Stimulated activated CD4-positive, alpha-beta T cell treated with anti-CD3 and anti-CD28 coated beads, TNF-alpha, amount 100 ng/mL, for 24 hours (primary cell): ENCODE measurements at places on chromosomes 5 and 9.

GRCh38 chr9:69411246-69411645, 86.2 kb downstream of the ENTREP1 start:
- no peak for DNase-seq

- DNase-seq: no peak
Observed at GRCh38 chr5:139597134-139597533, 36.0 kb downstream of the UBE2D2 start.

DNA sequence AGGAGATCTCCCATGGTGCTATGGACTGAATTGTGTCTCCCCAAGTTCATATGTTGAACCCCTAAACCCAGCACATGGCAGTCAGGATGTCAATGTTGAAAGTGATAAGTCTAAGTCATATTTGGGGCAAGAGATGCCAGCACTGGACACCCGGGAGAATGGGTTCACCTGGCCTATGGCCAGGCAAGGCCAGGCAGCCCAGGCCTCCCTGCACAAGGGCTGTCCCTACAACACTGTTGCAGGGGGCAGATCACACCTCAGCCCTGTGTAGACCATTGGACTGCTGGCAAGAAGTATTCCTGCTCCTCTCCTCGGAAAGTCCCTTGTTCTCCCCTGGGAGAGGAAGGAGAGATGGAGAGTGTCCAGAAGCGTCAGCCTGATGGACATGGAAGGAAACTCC, 240.5 kb downstream of the GADD45G start:
- DNase-seq: no peak

GRCh38 chr5:90477621-90478215, 3.1 kb downstream of the POLR3G start:
- DNase-seq: no peak

DNA sequence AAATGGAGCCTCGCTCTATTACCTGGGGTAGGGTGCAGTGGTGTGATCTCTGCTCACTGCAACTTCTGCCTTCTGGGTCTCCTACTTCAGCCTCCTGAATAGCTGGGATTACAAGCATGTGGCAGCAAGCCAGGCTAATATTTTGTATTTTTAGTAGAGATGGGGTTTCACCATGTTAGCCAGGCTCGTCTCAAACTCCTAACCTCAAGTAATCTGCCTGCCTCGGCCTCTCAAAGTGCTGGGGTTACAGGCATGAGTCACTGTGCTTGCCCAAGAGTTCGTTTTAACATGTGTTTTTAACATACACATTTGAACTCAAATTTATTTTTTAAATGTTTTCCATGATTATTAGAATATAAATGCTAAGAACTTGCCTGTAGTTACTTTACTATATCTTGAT, 34.2 kb downstream of the MARCHF6 start:
- DNase-seq: no peak

GRCh38 chr5:98360548-98360947, 412.9 kb upstream of the RGMB start:
- DNase-seq: no peak

DNA sequence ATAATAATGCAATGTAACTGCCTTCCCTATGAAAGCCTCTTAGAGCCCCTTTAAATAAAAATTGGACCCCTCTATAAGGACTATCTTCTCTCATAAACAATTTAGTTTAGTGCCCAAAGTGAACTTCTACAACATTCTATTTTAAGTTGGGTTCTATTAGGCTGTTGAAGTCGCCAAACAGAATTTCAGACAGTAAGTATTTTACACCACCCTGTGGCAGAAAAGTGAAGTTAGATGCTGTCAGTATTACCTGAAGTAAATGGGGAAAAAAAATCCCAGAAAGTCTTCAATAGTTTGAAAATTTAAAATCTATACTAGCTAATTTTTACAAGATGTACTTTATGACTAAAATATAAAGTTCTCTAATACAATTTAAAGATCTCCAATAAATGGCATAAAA, 29.5 kb downstream of the CAAP1 start:
- no peak for DNase-seq

- DNase-seq: no peak
Observed at GRCh38 chr9:86481466-86481865, 127.3 kb upstream of the TUT7 start.

GRCh38 chr5:147346006-147346561, 111.3 kb downstream of the STK32A start:
- DNase-seq: no peak

DNA sequence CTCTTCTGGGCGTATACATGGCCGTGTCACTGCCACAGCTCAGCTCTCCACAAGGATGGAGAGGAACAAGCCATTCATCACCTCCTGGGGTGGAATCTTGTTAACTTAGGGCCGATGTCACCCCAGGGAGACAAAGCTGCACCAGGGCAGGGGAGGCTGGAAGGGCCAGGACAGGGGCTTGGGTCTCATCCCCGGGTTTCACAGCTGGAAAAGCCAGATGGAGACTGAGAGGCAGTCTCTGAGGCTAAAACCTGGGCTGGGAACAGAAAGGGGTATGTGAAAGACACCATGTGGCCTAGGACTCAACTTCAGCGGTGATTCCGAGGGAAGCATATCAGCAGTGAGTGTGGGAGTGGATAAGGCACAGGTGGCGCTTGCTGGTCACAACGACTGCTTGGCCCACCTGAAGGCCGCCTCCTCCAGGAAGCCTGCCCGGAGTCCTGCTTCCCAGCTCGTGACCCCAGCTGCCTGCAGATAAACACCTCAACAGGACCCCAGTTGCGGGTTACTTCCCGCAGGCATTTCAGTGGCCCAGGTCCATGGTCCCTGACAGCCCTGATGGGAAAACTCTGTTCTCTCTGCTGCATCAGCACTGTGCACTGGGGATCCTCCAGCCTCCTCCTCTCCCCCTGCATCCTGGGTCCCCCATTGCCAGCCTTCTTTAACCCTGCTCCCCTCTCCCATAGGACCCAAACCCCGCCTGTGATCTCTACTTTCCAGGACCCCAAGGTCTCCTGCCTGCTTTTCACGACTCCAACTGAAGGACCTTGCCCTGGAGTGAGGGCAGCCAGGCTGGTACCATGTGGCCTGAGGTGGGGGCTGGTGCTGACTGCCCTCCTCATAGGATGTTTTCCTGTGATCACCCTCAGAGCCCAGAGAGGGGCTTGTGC, 51.7 kb upstream of the FCN1 start:
- DNase-seq: no peak

GRCh38 chr9:122988920-122989621, 44.4 kb upstream of the GPR21 start:
- no peak for DNase-seq

DNA sequence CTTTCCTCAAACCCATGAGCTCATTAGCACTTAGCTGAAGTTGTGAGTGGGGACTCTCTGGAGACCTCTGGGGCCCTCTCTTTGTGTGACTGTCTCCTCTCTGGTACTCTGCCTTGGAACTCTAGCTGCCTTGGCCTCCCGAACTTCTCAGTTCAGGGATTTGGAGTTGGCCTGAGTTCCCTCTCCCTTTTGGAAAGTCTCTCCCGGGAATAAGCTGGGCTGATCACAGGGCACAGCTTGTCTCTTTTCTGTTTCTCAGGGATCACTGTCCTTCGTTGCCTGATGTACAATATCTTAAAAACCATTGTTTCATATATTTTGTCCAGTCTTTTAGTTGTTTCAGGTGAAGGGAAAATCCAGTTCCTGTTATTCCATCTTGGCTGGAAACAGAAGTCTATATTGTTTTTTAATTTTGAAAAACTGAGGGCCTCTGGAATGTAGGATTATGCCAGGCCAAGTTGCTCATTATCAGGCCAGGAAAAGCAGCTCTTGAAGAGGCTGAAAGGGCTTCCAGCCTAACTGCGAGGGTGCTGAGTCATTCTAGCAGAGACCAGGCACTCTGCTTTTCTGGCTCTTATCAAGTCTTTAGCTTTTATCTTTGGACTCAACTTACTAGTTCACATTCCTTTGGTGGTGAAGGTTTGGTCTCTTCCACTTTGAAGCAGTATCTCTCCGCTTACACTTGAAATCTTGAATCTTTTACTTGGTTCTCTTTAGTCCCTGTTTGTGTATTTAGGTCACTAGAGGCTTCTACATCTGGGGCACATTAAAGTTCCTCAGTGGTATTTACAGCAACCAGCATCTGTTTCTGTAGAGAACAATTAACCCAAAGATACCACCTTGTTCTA, 8.4 kb upstream of the RGS3 start:
- no peak for DNase-seq

DNA sequence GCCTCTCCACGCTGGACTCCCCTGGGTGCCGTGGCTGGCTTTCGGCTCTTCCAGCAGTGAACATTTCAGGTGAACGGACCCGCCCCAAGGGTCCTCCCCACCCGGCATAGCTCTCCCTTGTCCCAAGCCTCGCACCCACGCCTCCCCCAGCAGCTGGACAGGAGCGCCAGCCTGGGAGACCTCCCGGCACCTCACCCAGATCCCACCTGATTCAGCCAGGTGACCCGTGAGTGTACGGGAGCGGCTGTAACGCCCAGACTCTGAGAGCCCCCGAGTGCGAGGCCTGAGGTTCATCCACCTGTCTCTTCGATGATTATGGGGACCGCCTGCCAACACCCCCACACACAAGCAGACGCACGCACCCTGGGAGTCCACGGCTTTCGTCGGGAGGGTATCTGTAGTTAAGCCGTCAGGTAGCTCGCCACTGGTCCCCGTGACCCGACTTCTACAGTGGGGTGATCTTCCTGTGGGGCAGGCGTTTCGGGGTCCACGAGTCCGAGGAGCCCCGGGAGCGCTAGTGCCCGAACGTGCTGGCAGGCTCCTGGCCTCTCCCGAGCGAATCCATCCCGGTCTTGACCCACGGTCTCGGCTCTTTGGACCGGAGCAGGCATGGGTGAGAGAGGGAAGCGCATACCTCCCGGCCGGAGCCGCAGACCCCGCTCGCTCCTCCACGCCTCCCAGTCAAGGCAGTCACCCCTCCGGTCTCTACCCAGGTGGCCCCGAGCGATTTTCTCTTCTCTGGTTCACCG, 14.9 kb downstream of the TRIM7 start:
- no peak for DNase-seq

DNA sequence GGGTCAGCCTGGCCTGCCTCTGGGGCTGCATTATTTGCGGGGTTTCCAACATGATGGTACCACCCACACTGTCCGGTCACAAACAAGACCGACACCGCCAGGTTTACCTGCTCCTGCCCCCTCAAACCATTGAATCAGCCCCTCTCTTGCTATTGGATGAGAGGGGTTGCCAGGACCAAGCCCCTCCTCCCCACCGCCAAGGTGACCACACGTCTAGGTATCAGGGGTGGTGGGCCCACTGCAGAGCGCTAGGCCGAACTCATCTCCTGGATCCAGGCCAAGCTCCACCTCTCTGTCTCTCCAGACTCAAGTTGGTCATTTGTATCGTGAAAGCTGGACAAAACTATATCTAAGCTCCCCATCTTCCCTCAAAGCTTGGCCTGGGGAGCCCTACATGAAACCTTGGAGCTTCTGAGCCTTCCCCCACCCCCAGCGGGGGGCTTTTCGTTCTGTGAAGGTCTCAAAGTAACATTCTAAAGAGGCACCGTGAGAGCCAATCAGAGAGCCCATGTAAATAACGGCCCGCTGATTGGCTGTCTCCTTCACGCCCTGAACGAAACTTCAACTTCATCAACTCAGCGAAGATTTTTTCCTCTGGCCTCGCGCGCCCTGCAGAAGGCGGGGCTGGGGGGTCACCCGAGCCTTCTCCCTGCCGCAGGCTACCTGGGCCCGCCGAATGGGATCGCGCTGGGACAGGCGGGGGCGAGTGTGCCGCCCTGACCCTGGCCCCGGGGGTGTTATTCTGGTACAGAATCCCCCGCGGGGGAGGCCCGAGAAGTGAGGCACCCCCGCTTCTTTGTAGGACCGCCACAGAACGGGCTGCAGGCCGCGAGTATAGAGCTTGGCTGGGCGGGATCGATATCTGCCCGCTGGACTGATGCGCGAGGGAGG, 49.6 kb upstream of the PSD2 start:
- DNase-seq: peak; percentile 31

GRCh38 chr9:123322273-123323195, 33.5 kb upstream of the CRB2 start:
- DNase-seq: peak; percentile 27

- DNase-seq: no peak
Observed at GRCh38 chr9:87322840-87323635, 174.6 kb upstream of the DAPK1 start.

DNA sequence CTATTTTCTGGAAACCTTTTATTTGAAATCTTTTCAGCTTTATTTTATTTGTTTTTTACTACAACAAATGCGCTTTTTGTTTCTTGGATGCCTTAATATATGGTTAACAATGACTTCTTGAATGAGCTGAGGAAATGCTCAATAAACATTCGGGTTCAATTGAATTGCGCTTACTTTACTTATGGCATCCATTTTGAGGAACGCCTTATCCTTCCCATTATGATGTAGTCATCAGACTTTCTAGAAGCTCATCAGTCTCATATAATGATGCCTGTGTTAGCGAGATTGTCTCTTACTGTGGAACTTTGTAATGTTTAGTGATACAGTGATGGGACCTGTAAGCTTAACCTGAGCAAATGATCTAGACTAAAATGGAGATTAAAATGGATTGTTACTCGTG, 916 bp downstream of the SHLD3 start:
- DNase-seq: no peak

DNA sequence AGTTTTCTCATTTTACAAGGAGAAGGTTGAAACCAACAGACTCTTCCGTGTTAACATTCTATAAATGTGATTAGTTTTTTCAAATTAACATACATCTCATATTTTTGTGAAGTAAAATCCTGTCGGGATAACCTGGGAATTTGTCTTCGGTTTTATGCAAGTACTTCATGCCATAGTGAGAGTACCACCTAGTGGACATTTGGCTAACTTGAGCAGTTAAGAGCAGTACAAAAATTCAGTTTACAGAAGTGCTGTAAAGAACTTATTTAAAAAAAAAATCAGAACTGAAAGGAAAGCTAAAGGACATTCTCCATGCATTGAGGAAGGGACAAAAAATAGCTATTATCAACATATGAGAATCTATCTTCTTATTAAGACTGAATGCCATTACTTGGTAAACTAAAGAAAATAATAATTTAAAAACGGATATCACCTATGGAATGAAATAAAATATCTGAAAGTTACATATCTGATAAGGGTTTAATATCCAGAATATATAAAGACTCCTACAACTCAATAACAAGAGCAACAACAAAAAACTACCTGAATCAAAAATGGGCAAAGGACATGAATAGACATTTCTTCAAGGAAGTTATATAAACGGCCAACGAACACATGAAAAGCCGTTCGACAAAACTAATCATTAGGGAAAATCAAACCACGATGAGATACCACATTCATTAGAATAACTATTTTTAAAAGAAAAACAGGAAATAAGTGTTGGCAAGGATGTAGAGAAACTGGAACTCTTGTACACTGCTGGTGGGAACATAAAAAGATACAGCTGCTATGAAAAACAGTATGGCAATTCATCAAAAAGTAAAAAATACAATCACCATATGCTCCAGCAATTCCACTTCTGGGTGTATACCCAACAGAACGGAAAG, 117.0 kb upstream of the GNA14 start:
- no peak for DNase-seq

- no peak for DNase-seq
Observed at GRCh38 chr5:151125421-151125820, 32.2 kb downstream of the ANXA6 start.

DNA sequence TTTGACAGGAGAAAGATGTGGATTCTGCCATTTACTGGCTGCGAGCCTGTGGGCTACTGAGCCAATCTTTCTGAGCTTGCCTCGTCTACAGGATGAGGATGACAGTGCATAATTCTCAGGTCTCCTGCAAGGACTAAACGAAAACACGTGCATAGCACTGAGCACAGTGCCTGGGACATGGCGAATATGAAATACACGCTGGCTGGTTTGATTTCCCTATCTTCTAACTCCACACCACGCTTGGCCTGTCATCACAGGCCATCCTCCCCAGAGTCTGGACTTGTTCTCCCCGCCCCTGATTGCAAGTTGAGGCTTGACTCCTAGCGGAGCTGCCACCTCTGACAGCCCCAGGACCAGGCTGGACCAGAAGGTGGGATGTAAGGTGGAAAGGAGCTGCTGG, 37.9 kb downstream of the ARPC5L start:
- DNase-seq: no peak

GRCh38 chr9:98865284-98865875, 57.9 kb downstream of the GALNT12 start:
- no peak for DNase-seq
